ENCODE measurements at places on chromosomes 13 and 19.
A peak's percentile ranks its signal among the peaks of the same experiment; 100 is the strongest.

- DNase-seq: no peak
Measured at GRCh38 chr13:114179087-114179658, at the start of gene CFAP97D2. Gene CFAP97D2, plus strand, starts transcription at chr13:114179257. Its CDS starts 74 bp downstream, at chr13:114179331.

DNA sequence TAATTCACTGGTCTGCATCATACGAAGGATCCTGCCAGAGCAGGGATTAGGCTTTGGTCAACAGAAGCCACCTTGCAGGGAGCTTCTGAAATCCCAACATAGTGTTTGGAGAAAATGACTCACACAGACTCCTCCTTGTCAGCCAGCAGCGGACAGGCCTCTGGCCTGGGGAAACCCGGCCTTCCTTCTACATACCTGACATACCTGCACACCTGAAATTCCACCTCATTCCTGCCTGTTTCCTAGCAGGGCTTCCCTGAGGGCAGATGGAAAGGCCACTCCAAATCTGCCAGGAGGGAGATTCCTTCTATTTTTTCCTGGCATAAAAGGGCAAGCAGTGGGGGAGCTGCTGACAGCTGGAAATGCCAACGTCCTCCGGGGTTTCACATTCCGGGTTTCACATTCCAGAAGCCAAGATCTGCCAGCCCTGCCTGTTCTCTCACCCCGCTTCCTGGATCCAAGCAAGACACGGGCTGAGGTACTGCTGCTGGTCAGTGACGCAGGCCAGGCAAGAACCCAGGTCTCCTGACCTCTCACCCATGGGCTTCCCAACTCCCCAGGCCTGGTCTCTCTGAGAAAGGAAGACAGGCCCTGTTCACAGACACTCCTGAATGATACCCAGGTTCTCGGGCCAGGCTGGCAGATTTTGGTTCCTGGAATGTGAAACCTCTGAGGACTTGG lies 18.2 kb upstream of the IGFL1 start:
- no peak for DNase-seq

- DNase-seq: no peak
Measured at GRCh38 chr13:90397503-90397902, 950.0 kb upstream of the MIR17HG start.

- no peak for DNase-seq
Measured at GRCh38 chr13:86324191-86324590, 525.0 kb upstream of the SLITRK6 start.

GRCh38 chr13:105611424-105611823 lies 924.0 kb downstream of the EFNB2 start:
- DNase-seq: no peak

- DNase-seq: no peak
Measured at GRCh38 chr19:3765121-3765520, 2.6 kb downstream of the MRPL54 start.

GRCh38 chr13:95298971-95299621 lies 2.2 kb downstream of the ABCC4 start:
- DNase-seq: no peak

DNA sequence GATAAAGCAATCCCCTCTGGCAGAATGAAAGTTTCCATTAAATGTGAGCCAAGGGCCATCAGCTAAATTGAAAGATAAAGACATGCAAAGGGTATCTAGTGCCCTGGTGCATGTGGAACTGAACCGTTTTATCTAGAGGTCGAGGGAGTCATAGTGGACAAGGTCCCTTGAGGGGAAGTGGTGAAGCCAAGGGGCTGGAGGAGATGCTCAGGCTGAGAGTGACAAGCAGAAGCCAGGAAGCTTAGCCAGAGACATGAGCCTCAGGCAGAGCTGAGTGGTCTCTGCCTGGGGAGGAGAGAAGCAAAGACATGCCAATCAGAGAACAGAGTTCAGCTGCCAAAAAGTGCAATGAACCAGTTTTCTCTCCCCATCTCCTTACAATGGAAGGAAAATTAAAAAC lies 68.1 kb upstream of the SLC10A2 start:
- DNase-seq: no peak

- no peak for DNase-seq
Measured at GRCh38 chr19:48997972-48998371, 4.3 kb downstream of the RUVBL2 start.

DNA sequence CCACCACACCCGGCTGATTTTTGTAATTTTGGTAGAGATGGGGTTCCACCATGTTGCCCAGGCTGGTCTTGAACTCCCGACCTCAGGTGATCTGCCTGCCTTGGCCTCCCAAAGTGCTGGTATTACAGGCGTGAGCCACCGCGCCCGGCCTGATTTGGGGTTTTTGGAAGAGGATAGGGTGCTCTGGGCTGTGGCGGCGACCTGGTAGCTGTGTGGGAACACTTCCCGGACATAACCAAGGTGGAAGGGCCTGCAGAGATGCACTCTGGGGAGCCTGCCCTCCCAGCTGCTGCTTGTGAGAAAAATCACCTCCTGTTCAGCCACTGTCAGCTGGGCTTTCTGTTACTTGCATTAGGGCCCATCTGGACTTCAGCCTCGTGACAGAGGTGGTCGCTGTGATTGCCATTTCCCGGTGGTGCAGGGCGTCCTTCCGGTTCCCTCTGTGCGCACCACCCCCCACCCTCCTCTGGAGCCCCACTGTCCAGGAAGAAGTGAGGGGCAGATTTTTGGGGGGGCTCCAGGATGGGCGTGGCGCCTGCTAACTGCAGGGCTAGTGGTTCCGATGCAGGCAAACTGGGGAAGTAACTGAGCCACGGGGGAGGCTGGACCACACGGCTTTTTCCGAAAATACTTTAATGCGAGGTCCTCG lies 7.5 kb downstream of the IL4I1 start:
- DNase-seq: no peak

- DNase-seq: no peak
Measured at GRCh38 chr13:90565985-90566713, 781.3 kb upstream of the MIR17HG start.

- DNase-seq: no peak
Measured at GRCh38 chr19:46724468-46724867, 7.6 kb upstream of the PRKD2 start.

DNA sequence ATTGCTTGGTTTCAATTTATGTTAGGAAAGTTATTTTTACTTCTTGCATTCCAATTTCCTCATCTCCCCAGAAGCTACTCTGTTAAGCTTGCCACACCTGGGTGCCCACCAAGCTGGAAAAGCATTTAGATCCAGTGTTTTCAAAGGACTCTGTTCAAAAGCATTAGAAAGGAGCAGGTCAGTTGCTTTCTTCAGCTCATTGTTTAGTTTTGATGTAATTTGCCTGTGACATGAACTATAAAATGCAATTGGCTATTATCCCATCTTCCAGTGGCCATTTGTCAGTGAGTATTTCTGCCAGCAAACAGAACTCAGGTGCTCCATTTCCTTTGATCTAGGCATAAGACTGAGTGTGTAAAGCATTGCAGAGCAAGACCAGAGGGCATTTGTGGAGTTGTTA lies 46.7 kb upstream of the RNF113B start:
- DNase-seq: no peak

GRCh38 chr19:6572217-6572616 lies 18.7 kb downstream of the CD70 start:
- no peak for DNase-seq

- DNase-seq: peak; percentile 55
Measured at GRCh38 chr19:3146677-3147100, 10.9 kb downstream of the GNA15 start.

DNA sequence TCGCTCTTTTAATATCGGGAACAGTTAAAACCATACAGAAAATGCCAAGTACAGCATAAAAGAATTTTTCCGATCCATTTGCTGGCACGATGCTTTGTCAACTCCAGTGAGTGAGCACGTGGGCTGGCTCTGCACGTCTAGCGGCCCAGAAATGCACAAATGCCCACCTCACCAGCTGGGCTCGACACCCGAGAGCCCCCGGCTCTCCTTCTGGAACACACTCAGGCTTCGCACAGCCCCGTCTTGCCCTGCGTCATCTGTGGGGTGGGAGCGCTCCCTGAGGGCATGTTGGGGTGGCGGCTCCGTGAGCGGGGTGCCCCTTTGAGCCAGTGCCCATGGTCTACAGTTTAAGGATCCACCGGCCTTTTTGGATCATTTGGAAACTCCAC lies 24.5 kb downstream of the ATP4B start:
- no peak for DNase-seq

DNA sequence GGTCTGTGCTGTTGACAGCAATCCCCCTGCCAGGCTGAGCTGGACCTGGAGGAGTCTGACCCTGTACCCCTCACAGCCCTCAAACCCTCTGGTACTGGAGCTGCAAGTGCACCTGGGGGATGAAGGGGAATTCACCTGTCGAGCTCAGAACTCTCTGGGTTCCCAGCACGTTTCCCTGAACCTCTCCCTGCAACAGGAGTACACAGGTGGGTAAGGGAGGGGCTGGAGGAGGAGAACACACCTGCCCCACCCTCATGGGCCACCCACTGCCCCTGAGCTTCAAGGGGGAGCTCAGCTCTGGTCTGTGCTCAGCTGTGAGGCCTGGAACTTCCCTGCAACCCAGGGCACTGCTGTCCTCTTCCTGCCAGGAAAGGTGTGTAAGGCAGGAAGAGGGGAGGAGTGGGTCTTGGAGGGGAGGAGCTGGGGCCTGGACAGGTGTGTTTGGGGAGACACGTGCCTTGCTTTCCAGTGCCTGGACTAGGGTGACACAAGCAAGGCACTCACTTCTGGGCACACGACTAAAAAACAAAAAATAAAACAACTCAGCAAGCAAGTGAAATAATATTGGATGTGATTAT lies 3.9 kb downstream of the SIGLEC7 start:
- no peak for DNase-seq

DNA sequence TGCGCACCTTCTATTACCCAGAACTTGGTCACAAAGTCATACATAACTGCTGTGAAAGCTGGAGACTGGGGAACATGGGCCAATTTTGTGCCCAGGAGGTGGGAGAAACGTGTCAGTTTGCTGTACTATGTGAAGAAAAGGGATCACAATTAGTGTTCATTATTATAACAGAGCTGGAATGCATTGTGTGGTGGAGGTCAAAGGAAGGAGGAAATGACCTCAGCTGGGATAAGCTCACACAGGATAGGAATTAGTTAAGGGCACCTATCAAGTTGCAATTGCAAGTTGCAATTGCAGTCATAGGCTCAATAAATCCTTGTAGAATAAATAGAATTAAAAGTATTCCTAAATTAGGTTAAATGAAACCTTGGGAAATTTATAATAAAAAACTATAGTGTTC lies 103.9 kb upstream of the OBI1 start:
- no peak for DNase-seq

- no peak for DNase-seq
Measured at GRCh38 chr13:20506696-20507095, 19.0 kb downstream of the CRYL1 start.

DNA sequence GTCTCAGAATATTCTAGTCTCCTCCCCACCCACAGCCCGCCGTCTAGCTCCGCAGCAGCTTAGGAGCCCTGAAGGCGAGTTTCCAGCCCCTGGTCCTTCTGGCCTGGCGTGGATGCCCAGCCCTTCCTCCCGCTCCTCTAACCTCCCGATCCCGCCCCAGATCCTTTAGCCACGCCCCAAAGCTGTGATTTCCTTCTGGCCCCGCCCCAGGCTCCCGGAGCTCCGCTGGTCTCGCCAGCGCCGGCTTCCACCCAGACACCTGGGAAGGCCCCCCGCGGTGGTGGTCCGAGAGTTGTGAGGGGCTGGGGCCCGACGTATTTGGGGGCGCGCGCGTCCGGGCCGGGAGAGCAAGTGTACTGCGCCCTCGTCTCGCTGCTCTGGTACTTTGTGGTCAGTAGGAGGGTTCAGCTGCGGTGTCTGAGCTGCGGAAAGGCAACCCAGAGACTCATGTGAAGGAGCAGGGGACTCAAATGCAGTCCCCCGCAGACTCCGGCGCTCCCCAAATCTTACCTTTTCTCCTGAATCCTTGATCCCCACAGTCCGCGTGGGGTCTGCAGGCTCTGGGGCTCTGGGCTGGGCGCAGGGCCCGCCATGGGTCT lies at the start of gene CGB7:
Gene CGB7, minus strand, starts transcription at position 114 of the 599 bp plus-strand sequence. CDS start 2,374 bp downstream, outside the sequence.
- DNase-seq: no peak

- no peak for DNase-seq
Measured at GRCh38 chr19:51743405-51743804, 8.3 kb downstream of the FPR1 start.

- no peak for DNase-seq
Measured at GRCh38 chr19:2544576-2545415, 68.9 kb downstream of the GADD45B start.

- peak; percentile 16 for DNase-seq
Measured at GRCh38 chr19:55251341-55252081, 7.3 kb downstream of the PPP6R1 start.

DNA sequence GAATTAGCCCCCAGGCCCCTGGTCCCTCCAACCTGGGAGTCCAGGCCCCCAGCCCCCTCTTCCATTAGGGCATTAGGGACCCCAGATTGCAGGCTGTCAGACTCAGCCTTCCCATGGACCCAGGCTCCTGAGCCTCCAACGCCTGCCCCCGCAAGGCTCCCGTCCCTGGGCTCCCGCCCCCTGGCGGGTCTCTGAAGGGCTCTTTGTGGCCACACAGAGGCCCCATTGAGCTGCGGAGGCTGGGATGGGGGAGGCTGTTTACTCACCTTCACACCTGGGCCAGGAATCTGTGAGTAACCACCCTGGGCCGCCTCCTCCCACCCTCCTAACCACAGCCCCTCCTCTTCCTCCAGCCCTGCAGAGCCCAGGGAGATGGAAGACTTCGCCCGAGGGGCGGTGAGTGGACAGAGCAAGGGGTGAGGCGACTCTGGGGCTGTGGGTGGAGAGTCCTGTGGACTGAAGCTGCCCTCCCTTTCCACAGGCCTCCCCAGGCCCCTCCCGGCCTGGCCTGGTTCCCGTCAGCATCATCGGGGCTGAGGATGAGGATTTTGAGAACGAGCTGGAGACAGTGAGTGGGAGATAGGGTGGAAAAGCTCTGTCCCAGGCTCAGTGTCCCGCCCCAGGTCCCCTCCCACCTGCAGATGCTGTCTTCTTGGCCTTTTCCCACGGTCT lies 4.9 kb downstream of the ARHGEF1 start:
- DNase-seq: peak; percentile 83

GRCh38 chr13:75250526-75251178 lies 231.3 kb downstream of the TBC1D4 start:
- DNase-seq: no peak

GRCh38 chr13:48437371-48437770 lies 24.5 kb upstream of the LPAR6 start:
- no peak for DNase-seq

DNA sequence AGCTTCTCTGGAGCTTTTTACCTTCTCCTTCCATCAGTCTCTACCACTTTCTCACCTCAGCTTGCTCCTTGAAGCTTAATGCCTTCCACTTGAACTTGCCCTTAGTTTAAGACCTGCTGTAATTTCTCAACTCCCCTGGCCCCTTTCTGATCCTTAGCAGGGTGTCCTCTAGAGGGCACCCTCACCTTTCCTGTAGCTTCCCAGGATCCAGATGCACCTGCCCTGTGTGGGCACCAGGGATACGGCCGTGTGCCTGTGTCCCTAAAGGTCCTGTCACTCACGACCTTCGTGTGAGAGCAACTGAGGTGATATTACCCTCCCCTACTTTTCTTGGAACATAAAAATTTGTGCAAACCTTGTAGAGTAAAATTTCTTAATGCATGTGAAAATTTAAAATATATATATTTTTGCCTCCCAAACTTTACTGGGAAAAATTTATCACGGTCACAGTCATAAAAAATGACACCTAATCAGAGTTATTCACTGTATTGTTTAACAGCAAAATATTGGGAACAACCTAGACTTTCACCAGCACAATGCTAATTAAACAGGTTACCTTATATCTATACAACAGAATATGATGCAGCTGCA lies 46.4 kb downstream of the PSG3 start:
- DNase-seq: no peak

GRCh38 chr19:18392926-18393325 lies 4.5 kb downstream of the LRRC25 start:
- no peak for DNase-seq

Data from activated CD4-positive, alpha-beta T cell treated with anti-CD3 and anti-CD28 coated beads for 1 hour (primary cell).